KBM-7 (cell line): ENCODE measurements at places on chromosomes 1 and 21.

DNA sequence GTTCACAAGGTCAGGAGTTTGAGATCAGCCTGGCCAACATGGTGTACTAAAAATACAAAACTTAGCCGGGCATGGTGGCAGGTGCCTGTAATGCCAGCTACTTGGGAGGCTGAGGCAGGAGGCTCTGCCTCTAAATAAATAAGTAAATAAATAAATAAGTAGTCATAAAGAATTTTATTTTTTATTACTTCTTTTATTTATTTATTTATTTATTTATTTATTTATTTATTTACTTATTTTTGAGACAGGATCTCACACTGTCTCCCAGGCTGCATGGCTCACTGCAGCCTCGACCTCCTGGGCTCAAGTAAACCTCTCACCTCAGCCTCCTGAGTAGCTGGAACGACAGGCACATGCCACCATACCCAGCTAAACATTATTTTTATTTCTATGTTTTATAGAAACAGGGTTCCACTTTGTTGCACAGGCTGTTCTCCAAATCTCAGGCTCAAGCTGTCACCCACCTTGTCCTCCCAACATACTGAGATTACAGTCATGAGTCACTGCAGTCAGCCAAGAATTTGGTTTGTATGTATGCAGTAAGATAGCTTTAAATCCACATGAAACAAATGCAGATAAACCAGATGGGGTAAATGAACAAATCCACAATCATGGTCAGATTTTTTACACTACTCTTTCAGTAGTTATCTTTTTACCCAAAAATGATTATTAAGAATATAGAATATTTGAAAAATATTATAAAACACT lies 523.3 kb upstream of the RGS18 start:
- DNase-seq = no peak

DNA sequence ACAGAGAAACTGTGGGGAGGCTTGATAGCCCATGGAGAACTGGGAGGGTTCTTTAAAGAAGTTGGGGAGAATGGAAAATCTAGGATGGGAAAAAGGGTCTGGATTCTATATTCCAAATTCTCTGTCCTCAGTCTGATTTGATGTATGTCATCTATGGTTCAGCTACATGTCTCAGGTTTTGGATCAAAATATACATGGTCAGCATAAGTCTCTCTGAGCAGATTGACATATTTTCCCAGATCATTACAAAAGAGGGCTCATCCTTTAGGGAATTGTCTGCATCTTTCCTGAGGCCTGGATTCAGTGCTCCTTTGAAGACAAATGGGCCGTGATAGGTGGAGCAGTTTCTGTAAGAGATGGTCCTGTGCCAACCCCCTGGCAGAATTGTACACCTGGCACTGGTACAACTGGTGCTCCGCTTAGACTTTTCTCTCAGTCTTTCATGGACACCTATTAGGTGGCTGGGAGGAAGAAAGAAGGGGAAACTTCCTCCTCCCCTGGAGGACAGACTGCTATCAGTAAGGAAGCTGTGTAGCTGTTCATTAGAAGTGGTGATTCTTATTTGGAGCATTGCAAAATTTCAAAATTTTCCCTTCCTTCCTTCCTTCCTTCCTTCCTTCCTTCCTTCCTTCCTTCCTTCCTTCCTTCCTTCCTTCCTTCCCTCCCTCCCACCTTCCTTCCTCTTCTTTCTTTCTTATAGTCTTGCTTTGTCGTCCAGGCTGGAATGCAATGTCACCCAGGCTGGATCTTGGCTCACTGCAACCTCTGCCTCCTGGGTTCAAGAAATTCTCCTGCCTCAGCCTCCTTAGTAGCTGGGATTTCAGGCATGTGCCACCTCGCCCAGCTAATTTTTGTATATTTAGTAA lies 26.1 kb upstream of the RGL1 start:
- DNase-seq = no peak

DNA sequence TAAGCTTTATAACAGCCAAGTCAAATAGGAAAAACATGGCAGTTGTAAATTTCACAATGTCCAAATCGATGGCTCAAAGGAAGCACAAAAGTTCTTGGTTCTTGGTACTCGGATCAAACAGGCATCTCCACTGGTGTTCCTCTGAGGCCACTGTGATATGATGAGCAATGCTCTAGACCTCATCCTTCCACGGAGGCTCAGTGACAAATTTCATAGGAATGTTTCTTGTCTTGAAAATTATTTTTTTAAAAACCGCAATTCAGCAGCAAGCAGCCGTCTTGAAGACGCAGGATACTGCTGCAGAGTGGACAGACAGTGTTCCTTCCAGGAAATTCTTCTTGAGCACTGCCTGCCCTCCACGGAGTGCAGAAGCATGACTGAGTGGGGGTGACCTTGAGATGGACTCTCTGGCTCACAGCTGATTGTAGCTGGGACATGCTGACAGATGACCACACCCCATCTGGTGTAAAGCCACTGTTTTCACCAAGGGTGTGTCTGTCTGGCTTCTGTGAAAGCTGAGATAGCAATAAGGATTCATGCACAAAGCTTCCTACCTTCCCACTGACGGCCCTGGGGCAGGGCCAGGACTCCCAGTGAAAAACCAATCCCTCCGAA lies 61.9 kb downstream of the TIAM1 start:
- DNase-seq = no peak

DNA sequence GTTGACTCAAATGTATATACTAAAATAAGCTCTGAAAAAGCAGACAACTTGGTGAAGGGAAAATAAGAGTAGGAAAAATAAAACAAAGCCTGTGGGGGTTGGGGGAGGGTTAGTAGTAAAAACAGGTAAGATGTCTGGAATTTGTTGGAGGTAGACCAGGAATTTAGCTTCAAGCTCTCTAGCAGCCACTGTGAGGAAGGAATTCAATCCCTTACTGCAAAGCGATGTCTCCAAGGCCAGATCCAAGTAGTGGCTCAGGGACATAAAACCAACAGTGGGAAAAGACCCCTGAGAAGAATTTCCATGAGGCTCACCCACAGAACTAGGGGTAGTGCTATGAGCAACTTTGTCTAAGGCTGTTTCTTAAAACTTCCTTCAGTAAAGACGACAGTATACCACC lies 7.8 kb downstream of the ANGPTL7 start:
- no peak for DNase-seq

GRCh38 chr1:115679141-115679611 lies 37.4 kb downstream of the VANGL1 start:
- DNase-seq = no peak

GRCh38 chr1:244286341-244286740 lies 165.4 kb downstream of the ADSS2 start:
- no peak for DNase-seq

GRCh38 chr21:31537872-31538576 lies 121.5 kb upstream of the SOD1 start:
- DNase-seq = no peak

DNA sequence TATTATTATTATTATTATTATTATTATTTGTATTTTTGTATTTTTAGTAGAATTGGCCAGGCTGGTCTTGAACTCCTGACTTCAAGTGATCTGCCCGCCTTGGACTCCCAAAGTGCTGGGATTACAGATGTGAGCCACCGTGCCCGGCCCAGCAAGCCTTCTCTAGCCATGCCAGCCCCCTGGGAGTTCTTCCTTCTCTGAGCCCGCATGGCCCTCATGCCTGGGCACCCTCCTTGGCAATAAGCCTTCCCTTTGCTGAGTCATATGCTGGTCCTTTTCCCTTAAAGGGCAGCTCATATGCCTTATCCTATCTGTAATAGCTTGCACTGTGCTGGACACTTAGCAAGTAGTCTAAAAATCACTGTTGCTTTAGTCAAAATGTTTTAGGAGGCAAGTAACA lies 8.5 kb upstream of the NBL1 start:
- DNase-seq = no peak

GRCh38 chr1:34444516-34444915 lies 267.8 kb downstream of the C1orf94 start:
- DNase-seq = no peak

GRCh38 chr1:157140063-157140588 lies 1.9 kb upstream of the ETV3 start:
- no peak for DNase-seq

DNA sequence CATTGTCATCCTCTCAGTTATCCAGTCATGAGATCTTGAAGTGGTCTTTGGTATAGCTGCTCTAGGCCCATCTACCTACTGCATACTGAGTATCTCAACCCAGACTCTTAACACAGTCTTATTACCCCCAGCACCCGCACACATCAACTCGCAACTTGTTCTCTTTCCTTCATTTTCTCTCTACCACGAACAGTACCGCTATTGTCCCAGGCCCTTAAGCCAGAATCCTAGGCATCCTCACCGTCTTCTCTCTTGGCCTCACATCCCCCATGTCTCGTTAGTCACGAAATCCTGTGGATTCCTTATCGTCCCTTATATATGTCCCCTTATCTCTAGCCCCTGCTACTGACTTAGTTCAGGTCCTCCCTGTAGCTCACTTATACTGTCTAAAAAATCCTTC lies 126.4 kb downstream of the TMEM53 start:
- DNase-seq = no peak
